ENCODE measurements at places on chromosomes 5 and 9. TPM values are rescaled to one million over a fixed set of nuclear protein-coding genes. Genes with fewer than 3 reads are reported as not detected.

DNA sequence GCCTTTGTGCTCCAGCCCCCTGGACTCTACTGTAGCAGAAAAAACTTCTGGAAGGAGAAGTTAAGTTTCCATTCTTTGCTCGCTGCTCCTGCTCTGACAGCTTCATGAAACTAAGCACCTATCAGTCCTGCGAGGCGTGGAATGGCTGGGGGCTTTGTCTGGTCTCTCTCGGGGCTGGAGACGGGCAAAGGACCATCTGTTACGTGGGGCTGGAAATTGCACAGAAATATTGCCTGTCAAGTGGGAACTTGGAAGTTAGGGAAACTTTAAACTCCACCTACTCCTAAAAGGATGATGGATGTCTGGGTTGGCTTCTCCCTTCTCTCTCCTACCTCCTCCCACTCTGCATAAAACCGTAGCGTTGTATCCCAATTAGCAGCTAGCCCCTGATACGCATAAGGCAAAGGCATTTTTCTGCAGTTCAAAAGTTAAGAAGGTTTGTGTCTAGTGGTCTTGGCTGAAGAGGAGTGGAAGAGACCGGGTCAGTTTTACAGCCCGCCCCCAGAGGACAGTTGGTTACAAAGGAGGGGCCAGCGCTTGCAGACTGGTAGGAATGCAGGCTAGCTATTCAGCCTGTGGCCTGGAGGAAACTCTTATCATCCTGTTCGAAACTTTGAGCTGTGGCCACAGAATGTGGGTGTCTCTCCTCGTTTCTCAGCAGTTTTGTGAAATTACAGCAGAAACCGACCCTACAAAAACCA, 1.3 kb downstream of the FBXL7 start:
- DNase-seq = no peak
- no peak overlapping the region for H3K27ac ChIP-seq
- H3K4me1 ChIP-seq = no peaks in the 10 kb centered on the region

GRCh38 chr9:69542942-69543704, 129.0 kb downstream of the APBA1 start:
- no peak overlapping the region for H3K4me3 ChIP-seq
- DNase-seq = no peak
- no peaks in the 10 kb centered on the region for H3K36me3 ChIP-seq

GRCh38 chr5:92177926-92178487, 794.9 kb upstream of the ARRDC3 start:
- no peak for DNase-seq
- H3K27ac ChIP-seq = no peak overlapping the region
- H3K4me3 ChIP-seq = no peak overlapping the region
- H3K36me3 ChIP-seq = no peaks in the 10 kb centered on the region

DNA sequence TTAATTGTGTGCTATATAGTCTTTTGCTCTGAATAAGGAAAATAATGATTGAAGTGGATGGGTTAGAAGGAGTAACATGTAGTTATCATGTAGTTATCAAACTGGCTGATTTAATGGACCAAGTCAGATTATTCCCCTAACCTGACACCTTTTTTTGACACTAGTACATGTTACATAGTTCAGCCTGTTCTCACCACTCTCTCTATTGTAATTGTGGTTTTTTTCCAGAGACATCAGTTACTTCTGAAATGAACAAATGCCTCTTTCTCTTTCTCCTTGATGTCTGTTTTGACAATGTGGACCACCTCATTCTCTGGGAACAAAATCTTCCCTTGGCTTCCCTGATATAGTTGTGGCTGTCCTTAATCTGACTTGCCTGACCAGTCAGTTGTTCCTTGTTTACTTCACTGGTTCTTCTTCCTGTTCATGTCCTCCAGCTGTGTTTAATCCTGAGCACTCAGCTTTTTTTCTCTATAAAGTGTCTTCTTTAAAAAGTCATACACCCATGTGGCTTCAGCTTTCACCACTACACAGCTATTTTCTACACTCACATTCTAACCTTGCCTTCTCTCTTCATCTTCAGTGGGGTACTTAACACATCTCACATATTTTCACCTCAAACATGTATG, 243.4 kb downstream of the ARRDC3 start:
- peaks cover 9% of the 10 kb centered on the region for H3K4me1 ChIP-seq
- H3K27ac ChIP-seq = no peak overlapping the region
- H3K4me3 ChIP-seq = no peak overlapping the region
- peaks cover 11% of the 10 kb centered on the region for H3K27me3 ChIP-seq
- no peaks in the 10 kb centered on the region for H3K36me3 ChIP-seq

GRCh38 chr9:97547098-97547829, 45.8 kb downstream of the TMOD1 start:
- H3K27me3 ChIP-seq = peaks cover 26% of the 10 kb centered on the region
- no peaks in the 10 kb centered on the region for H3K36me3 ChIP-seq
- no peaks in the 10 kb centered on the region for H3K4me1 ChIP-seq
- DNase-seq = no peak
- no peak overlapping the region for H3K4me3 ChIP-seq

DNA sequence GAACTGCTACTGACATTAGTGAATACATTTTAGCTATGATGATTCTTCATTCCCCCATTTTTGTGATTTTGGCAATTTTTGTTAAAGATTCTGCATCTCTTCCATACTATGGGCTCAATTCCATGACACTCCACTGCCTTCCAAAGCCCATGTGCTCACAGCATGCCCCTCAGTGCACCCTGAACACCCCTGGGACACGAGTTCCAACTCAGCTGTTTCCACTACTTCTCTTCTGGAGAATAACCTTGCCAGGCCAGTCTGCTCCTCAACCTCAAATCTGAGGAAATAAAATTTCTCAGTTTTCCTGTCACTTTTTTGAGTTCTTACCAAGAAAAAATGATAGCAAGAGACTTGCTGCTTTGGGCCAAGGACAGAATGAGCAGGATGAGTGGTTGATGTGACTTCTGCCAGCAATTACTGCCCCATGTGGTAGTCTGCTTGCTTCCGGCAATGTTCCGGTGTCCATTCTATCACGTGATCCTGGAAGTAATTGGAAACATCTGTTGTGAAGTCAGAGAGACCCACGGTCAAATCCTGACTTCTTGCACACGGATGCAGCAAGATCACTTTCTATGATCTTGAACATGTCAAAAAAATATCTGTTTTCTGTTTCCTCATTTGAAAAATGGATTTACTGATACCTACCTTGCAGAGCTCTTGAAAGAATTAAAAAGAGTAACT, 58.3 kb downstream of the EGFLAM start:
- H3K36me3 ChIP-seq = no peaks in the 10 kb centered on the region
- no peaks in the 10 kb centered on the region for H3K27me3 ChIP-seq
- H3K4me1 ChIP-seq = no peaks in the 10 kb centered on the region
- H3K4me3 ChIP-seq = no peak overlapping the region
- H3K27ac ChIP-seq = no peak overlapping the region

DNA sequence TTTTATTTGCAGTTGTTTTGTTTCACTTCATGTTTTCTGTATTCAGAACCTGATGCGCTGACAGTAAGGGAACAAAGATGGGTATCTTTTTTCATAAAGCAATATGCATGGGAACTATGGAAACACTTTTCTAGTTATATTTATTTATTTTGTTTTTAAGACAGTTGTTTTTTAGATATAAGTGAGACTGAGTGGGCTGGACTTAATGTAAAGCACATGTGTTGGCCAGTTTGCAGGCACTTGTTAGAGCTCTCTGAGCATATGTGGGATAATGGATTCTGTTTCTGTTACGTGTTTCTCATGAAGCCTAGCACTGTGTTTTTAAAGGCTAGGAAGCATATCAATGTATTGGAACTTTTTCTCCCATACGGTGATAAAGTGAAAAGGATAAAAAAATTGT, 164.1 kb downstream of the PRR16 start:
- H3K4me1 ChIP-seq = peaks cover 8% of the 10 kb centered on the region
- H3K27me3 ChIP-seq = no peaks in the 10 kb centered on the region
- no peak overlapping the region for H3K4me3 ChIP-seq
- no peak overlapping the region for H3K27ac ChIP-seq
- DNase-seq = no peak

DNA sequence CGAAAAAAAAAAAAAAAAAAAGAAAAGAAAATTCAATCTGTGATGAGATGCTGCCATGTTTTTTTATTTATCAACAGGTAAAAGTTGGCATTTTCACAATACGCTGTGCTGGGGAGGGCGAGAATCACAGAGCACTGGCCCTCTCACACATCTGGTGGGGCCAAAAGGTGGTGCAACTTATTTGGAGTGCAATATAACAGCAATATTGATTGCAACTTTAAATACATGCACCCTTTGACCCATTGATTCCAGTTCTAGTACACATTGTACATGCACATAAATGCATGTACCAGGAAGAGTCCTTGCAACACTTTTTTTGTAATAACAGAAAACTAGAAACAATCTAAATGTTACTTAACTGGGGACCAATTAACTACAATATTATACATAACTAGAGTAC, 159.1 kb downstream of the DAB2IP start:
- no peaks in the 10 kb centered on the region for H3K36me3 ChIP-seq
- H3K4me1 ChIP-seq = no peaks in the 10 kb centered on the region
- no peaks in the 10 kb centered on the region for H3K27me3 ChIP-seq
- no peak overlapping the region for H3K4me3 ChIP-seq
- DNase-seq = no peak

DNA sequence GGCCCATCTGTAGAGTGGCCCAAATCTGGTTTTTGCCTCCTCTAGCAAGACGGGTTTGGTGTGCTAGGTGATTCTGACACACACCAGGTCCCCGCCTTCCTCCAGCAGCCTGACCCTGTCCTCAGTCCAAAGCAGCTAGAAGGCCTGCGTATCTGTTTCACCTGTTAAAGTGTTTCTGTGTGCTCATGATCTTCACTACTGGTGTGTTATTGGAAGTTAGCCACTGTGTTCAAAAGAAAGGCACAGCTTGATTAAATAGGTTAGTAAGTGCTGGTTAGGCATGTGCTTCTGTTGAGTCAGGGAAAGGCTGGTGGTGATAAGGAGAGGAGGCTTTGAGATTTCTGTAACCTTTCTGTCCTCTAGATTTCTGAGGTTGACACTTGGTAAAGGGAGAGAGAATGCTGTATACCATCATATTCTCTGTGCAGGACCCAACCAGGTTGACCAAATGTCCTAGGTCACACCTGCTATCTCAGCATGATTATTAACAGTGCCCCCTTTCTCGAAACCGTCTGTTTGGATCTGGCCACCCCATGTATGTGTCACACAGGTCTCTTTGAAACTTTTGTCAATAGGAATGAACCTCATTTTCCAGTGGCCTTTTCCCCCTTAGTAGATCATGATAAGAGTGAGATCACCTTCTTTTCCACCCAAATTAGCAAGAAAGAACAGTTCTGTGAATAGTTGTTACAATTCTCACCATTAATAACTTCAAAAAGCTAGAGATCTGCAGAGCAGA, 58.8 kb downstream of the ARHGAP26 start:
- no peaks in the 10 kb centered on the region for H3K36me3 ChIP-seq
- H3K4me1 ChIP-seq = peaks cover 70% of the 10 kb centered on the region
- no peak for DNase-seq
- H3K27ac ChIP-seq = no peak overlapping the region
- H3K27me3 ChIP-seq = no peaks in the 10 kb centered on the region

- no peak for DNase-seq
- no peak overlapping the region for H3K4me3 ChIP-seq
- H3K27me3 ChIP-seq = no peaks in the 10 kb centered on the region
- no peak overlapping the region for H3K27ac ChIP-seq
- H3K36me3 ChIP-seq = no peaks in the 10 kb centered on the region
- no peaks in the 10 kb centered on the region for H3K4me1 ChIP-seq
Measured at GRCh38 chr9:37937366-37937765, 33.4 kb upstream of the SLC25A51 start.

- H3K27ac ChIP-seq = no peak overlapping the region
- peaks cover 2% of the 10 kb centered on the region for H3K36me3 ChIP-seq
- H3K4me1 ChIP-seq = peaks cover 64% of the 10 kb centered on the region
- H3K4me3 ChIP-seq = no peak overlapping the region
- peaks cover 31% of the 10 kb centered on the region for H3K27me3 ChIP-seq
- peak; percentile 18 for DNase-seq
Measured at GRCh38 chr9:4301971-4302427, 2.1 kb upstream of the GLIS3 start.

DNA sequence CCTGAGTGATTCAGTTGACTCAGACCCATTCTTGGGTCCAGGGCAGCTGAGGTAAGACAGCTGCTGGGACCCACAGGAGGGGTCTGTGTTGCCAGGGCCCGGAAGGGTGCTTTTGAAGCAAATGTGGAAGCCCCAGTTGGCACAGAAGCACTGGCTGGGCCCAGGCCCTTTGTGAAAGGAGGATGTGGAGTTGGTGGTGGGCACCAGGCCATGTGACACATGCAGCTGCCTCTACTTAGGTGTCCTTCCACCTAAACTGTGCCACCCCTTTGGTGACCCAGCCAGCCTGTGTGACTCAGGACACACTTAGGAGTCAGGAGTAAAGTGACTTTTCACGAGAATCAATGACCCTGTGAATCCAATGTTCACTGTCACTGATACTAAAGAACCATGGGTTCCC, 114.3 kb upstream of the SLC25A48 start:
- no peak for DNase-seq
- peaks cover 6% of the 10 kb centered on the region for H3K27me3 ChIP-seq
- H3K4me1 ChIP-seq = no peaks in the 10 kb centered on the region

- no peak overlapping the region for H3K27ac ChIP-seq
- DNase-seq = no peak
- H3K4me3 ChIP-seq = no peak overlapping the region
- no peaks in the 10 kb centered on the region for H3K36me3 ChIP-seq
- peaks cover 19% of the 10 kb centered on the region for H3K27me3 ChIP-seq
- H3K4me1 ChIP-seq = peaks cover 5% of the 10 kb centered on the region
Measured at GRCh38 chr9:96202971-96203780, 98.8 kb downstream of the HSD17B3 start.

GRCh38 chr9:131258698-131259431, 17.4 kb downstream of the FAM78A start:
- no peak for DNase-seq
- peaks cover 71% of the 10 kb centered on the region for H3K4me1 ChIP-seq
- H3K27ac ChIP-seq = no peak overlapping the region
- peaks cover 9% of the 10 kb centered on the region for H3K36me3 ChIP-seq
- no peak overlapping the region for H3K4me3 ChIP-seq

DNA sequence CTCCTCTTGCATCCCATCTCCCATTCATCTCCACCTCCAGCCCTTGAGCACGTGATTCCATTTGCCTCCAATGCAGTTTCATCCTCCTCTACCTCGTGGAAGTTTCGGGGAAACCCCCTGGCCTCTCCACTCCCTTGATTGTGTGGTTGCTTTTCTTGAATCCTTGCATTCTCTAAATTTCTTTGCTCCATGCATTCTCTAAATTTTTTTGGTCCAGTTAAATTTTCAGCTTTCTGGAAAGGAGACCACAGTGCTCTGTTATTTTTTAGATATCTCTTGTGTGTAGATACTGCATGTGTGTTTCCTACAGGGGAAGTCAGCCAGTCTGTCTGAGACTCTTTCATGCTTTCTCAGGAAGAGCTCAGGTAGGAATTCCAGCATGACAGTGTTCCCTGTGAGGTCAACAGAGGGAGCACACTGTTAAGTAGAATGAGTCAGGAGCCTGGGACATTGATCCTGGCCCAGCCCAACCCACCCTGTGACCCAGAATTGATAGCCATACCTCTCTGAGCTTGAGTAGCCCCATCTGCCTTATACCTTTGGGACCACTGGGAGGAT, 52.8 kb downstream of the AMBP start:
- H3K27ac ChIP-seq = no peak overlapping the region
- H3K4me3 ChIP-seq = no peak overlapping the region
- no peaks in the 10 kb centered on the region for H3K4me1 ChIP-seq
- no peak for DNase-seq

GRCh38 chr9:113631137-113631765, 167.7 kb downstream of the RGS3 start:
- H3K27ac ChIP-seq = no peak overlapping the region
- H3K4me1 ChIP-seq = peaks cover 43% of the 10 kb centered on the region
- DNase-seq = no peak
- no peak overlapping the region for H3K4me3 ChIP-seq
- H3K27me3 ChIP-seq = peaks cover 17% of the 10 kb centered on the region
- no peaks in the 10 kb centered on the region for H3K36me3 ChIP-seq

Gene ANGPTL2
- not detected for total RNA-seq

Gene ELOVL7
- total RNA-seq = 5.9 TPM

Gene PCDHB15
- total RNA-seq = not detected

Gene CLPTM1L
- 78.6 TPM for total RNA-seq

Gene GPR150
- 1.7 TPM for total RNA-seq

Gene CDH9
- not detected for total RNA-seq

Gene INSL4
- not detected for total RNA-seq

Gene SCGB3A2
- not detected for total RNA-seq
